ENCODE measurements at places on chromosomes 1 and 21. TPM values are rescaled to one million over a fixed set of nuclear protein-coding genes. Genes with fewer than 3 reads are reported as not detected.

CRB1 gene
- total RNA-seq = not detected

GRCh38 chr1:199646761-199647160, 380.7 kb upstream of the NR5A2 start:
- H3K4me1 ChIP-seq = no peaks in the 10 kb centered on the region
- no peaks in the 10 kb centered on the region for H3K27me3 ChIP-seq
- H3K27ac ChIP-seq = no peak overlapping the region
- no peaks in the 10 kb centered on the region for H3K36me3 ChIP-seq
- DNase-seq = no peak

KCNE2 gene
- 0.28 TPM for total RNA-seq

GRCh38 chr21:28804089-28804670, 188.5 kb downstream of the LTN1 start:
- no peaks in the 10 kb centered on the region for H3K4me1 ChIP-seq
- no peaks in the 10 kb centered on the region for H3K36me3 ChIP-seq
- no peaks in the 10 kb centered on the region for H3K27me3 ChIP-seq
- no peak overlapping the region for H3K27ac ChIP-seq
- no peak overlapping the region for H3K4me3 ChIP-seq

DNA sequence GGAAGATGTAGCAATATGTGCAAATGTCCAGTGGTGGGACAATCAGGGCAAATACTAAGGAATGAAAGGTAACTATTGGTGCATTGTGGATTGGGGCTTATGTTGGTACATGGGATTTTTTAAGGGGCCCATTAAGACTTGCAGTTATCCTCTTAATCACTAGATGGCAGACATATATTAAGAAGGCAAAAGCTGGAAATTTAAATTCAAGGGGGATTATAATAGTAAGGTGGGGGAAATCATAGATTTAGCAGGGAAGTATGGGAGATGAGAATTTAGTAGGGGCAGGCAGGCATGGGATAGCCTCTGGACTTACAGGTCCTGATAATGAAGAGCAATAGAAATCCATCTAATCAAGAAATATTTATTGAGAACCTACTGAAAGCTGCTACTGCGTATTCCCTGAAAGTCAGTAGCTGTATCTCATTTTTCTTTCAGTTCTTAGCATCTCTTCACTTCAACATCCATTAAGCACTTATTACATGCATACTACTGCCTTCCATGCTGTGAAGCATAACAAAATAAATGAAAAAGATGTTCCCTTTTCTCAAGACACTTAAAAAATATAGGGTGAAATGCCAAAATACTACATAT, 251.8 kb downstream of the CRB1 start:
- H3K27me3 ChIP-seq = no peaks in the 10 kb centered on the region
- no peak overlapping the region for H3K4me3 ChIP-seq
